NAMALWA (cell line): ENCODE measurements at places on chromosomes 2 and 18.

- DNase-seq = peak; percentile 25
Observed at GRCh38 chr2:219045937-219046550, 4.7 kb upstream of the CFAP65 start.

GRCh38 chr18:79922971-79923411 is 28.5 kb downstream of the SLC66A2 start:
- no peak for DNase-seq

DNA sequence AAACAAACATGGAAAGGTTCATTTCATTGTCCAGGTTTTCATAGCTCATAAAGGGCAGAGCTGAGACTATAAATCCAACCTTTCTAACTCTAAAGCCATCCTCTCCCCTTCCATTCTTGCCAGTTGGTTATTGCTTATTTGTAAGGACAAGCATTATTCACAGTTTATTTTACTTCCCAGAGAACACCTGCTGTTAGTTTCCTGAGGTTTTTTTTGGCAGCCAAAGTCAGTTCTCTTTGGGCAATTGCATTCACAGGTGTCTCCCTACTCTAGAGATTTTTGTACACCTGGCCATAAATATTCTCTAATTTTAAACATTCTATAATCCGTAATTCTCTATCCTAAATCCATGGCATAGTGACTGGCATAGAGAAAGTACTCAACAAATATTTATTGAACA is 87.3 kb upstream of the SPHKAP start:
- no peak for DNase-seq

DNA sequence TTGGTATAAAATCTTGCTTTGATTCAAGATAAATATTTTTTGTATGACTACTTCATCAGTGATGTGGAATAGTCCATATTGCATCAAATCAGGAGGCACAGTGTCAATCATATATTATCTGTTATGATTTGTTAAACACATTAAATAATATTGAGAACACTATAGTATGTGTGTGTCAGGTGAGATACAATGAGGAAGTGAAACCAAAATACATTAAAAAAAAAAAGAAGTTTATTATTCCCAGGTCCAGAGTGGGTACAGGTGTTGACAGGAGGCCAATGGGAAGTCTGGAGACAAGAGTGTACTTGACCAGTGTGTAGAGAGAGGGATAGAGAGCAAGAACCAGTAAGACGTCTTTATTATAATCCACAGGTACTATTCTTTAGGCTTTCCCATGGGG is 292.6 kb downstream of the FSIP2 start:
- DNase-seq = peak; percentile 4

DNA sequence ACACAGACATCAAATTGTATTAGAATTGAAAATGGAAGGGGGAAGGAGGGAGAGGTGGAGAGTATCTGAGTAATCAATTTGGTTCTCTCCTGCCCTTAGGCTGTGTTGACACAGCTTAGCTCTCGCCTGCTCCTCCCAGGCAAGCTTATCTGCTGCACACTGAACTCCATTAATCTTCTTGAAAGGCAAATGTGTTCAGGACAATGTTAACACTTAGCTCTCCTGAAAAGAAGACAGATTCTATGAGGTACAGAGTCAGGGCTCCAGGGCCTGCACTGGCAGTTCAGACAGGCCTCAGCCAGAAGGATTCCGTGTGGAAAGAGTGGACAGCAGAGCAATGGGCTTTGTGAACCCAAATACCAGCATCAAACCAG is 430.0 kb upstream of the TNP1 start:
- DNase-seq = no peak

GRCh38 chr2:136051725-136052048 is 66.3 kb upstream of the DARS1 start:
- DNase-seq = no peak
